ENCODE measurements at places on chromosomes 6 and 20.

DNA sequence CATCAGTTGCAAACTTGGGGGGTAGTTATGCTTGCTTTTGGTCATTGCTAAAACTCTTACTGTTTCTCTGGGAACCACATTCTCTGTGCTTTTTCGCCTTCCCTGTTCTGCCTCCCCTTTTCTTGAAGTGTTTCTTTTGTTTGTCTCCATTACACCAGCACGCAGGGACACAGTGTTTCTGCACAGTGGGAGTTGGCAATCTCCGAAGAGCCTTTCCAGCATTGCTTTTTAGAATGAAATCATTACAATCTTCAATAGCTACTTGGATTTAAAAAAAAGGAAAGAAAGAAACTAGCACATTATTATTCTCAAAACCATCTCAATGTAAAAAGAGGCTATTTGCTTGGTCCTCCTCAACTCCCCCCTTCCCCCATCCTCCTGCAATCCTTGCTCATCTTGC is 536.7 kb upstream of the MMS22L start:
- DNase-seq = no peak

- no peak for DNase-seq
These were observed 349.9 kb upstream of the FLRT3 start for GRCh38 chr20:14687313-14687712.

DNA sequence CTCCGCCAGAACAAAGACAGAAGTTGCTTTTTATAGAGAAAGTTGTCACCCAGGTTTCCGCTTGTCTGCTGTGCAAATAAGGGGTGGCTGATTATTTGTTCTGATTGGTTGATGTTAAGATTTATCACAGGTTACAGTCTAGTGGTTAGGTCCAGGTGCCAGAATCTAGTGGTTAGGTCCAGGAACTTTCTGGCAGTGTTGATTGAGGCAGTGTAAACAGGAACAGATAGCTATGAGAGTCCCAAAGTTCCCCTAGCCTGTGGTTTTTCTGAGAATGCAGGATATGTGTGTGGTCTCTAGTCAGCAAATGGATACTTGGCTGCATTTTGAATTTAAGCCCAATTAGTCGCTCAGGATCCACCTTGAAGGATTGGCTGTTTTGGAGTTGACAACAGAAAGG is 148.0 kb downstream of the TMEM200A start:
- DNase-seq = no peak

GRCh38 chr20:813390-813789 is 20.1 kb upstream of the FAM110A start:
- no peak for DNase-seq

DNA sequence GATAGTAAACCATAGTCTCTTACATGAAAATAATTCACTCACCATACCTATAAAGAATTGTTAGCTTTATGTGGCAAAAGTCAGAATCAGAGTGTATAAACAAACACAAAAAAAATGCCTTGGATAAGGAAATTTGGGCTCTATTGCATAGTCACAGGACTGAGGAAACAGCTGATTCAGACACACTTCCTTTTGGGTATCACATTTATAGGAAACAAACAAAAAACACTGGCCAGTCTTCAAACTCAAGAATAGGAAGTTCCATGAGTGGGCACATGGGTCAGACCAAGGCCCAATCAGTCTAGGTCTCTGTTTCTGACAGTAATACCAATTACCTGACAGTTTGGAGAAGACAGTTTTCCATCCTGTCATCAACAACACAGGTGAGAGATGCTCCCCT is 8.0 kb downstream of the SLC18B1 start:
- no peak for DNase-seq

DNA sequence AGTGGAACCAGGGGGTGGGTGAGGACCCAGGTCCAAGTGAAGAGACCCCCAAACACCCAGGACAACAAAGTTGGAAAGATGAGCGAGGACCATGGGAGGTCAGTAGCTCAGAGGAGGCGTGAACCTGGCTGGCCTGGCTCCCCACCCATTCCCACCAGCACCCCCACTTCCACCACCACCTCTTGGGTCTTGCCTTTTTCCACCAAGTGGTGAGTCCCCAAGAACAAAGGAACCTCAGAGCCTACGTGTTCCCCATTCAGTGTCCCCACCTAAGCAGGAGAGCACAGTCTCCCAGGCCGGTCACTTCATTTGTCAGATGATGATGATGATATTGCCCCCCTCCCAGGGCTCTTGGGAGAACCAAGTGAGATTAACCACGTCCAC is 531 bp upstream of the VWA7 start:
- DNase-seq = no peak

GRCh38 chr20:60466687-60467022 is 508.4 kb downstream of the CDH26 start:
- DNase-seq = no peak

DNA sequence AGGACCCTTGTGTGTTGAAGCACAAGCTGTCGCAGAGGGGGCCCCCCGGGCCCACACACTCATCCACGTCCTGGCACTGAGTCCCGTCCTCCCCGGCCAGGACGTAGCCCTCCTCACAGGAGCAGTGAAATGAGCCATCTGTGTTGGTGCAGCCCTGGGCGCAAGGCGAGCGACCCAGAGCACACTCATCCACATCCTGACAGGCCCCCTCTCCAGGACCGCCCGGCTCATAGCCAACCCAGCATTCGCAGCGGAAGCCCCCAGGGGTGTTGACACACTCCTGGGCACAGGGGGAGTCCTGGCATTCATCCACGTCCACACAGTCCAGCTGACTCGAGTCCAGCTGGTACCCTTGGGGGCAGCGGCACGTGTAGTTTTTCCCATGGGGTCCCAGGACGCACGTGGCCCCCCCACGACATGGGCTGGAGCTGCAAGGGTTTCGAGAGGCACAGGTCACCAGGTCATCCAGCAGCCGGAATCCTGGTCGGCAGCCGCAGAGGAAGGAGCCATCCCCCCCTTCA is 1.2 kb downstream of the CD93 start:
- no peak for DNase-seq

GRCh38 chr20:10681494-10681893 is 7.7 kb upstream of the JAG1 start:
- no peak for DNase-seq
